CD4-positive, alpha-beta memory T cell (primary cell): ENCODE measurements at places on chromosomes 6 and 20. TPM values are rescaled to one million over a fixed set of nuclear protein-coding genes. Genes with fewer than 3 reads are reported as not detected.

The NHSL1 gene
- polyA plus RNA-seq = not detected

DNA sequence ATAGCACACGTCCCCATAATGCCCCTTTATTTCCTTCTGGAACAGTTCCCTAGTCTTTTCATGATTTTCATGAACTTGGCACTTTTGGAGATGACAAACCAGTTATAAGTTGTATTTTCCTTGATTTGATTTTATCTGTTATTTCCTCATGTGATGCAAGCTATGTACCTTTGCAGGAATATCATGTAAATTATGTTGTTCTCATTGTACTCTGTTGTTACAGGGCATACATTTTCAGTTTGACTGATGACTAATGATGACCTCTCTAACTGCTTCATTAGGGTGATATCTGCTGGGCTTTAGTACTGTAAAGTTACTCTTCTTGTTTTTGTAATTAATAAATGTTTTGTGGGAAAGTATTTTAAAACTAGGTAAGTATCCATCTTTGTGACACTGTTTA is 147.3 kb downstream of the ZFAND3 start:
- no peaks in the 10 kb centered on the region for H3K36me3 ChIP-seq
- no peak for DNase-seq
- no peaks in the 10 kb centered on the region for H3K27me3 ChIP-seq
- H3K27ac ChIP-seq = no peak overlapping the region

GRCh38 chr6:167410462-167410861 is 85.6 kb downstream of the TTLL2 start:
- no peak for DNase-seq
- no peak overlapping the region for H3K4me3 ChIP-seq
- H3K4me1 ChIP-seq = no peaks in the 10 kb centered on the region
- no peaks in the 10 kb centered on the region for H3K36me3 ChIP-seq
- no peaks in the 10 kb centered on the region for H3K27me3 ChIP-seq

The PROKR2 gene
- not detected for polyA plus RNA-seq

GRCh38 chr20:49833483-49833882 is 20.9 kb downstream of the SLC9A8 start:
- peaks cover 10% of the 10 kb centered on the region for H3K36me3 ChIP-seq
- no peak for DNase-seq
- H3K4me3 ChIP-seq = no peak overlapping the region
- no peaks in the 10 kb centered on the region for H3K27me3 ChIP-seq

The ZSCAN31 gene
- polyA plus RNA-seq = 0.86 TPM

GRCh38 chr20:6299456-6299855 is 176.6 kb upstream of the FERMT1 start:
- H3K4me3 ChIP-seq = no peak overlapping the region
- no peaks in the 10 kb centered on the region for H3K36me3 ChIP-seq
- DNase-seq = no peak

- no peaks in the 10 kb centered on the region for H3K27me3 ChIP-seq
- no peaks in the 10 kb centered on the region for H3K4me1 ChIP-seq
- H3K36me3 ChIP-seq = no peaks in the 10 kb centered on the region
- H3K27ac ChIP-seq = no peak overlapping the region
- DNase-seq = no peak
These were observed 16.1 kb upstream of the LAMP5 start for GRCh38 chr20:9498322-9498721.
